ENCODE measurements at places on chromosomes 3 and 15. TPM values are rescaled to one million over a fixed set of nuclear protein-coding genes. Genes with fewer than 3 reads are reported as not detected.

The HYAL1 gene
- 4.0 TPM for total RNA-seq

The RARB gene
- 1.1 TPM for total RNA-seq

The PLA2G4F gene
- total RNA-seq: not detected

The CCR8 gene
- total RNA-seq: not detected

The SNURF gene
- total RNA-seq: 1.9 TPM

The CPLX3 gene
- not detected for total RNA-seq

The IL5RA gene
- total RNA-seq: 0.22 TPM

The MASP1 gene
- 1.5 TPM for total RNA-seq

The CCDC54 gene
- not detected for total RNA-seq

The MUC4 gene
- not detected for total RNA-seq

The SAMMSON gene
- total RNA-seq: 0.88 TPM

The CCDC71 gene
- 28.3 TPM for total RNA-seq

The LRRK1 gene
- 21.6 TPM for total RNA-seq

The GP5 gene
- not detected for total RNA-seq

The GASK1A gene
- 3.6 TPM for total RNA-seq
